Nephron progenitor cell (in vitro differentiated cells): ENCODE measurements at places on chromosomes 6 and 20.

- no peak for DNase-seq
These were observed 89.2 kb downstream of the ARID1B start for GRCh38 chr6:156866220-156867015.

- peak; percentile 65 for DNase-seq
These were observed 7.3 kb upstream of the YTHDF1 start for GRCh38 chr20:63223121-63223825.

DNA sequence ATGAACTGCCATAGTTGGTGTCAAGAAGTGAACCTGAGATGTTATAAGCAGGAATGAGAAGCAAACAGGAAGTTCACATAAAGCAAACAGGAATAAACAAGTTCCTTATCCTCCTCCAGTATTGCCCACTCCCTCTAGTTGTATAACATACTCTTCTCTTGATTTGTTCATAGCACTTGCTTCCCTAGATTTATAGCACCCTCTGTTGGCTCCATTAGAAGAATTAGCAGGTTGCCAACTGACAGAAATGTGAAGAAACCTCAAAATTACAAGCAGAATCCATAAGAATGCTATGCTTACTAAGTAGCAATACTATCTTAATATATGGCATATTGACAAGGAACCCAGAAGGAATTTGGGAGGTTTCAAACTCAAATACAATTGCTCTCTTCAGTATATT, 195.4 kb downstream of the TBX18 start:
- DNase-seq, result no peak

DNA sequence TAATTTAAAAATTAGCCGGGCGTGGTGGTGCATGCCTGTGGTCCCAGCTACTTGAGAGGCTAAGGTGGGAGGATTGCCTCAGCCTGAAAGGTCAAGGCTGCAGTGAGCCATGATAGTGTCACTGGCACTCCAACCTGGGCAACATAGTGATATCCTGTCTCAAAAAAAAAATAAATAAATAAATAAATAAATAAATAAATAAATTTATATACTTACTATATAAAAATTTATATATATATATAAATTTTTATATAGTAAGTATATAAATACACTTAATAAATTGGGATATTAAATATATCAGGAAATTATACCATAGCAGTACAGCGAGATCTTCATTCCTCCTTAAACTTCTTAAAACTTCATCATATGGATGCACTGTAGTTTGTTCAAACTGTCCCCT, 23.0 kb upstream of the IPCEF1 start:
- DNase-seq, result no peak

- DNase-seq, result peak; percentile 73
These were observed 1.3 kb downstream of the SOBP start for GRCh38 chr6:107491138-107491609.

DNA sequence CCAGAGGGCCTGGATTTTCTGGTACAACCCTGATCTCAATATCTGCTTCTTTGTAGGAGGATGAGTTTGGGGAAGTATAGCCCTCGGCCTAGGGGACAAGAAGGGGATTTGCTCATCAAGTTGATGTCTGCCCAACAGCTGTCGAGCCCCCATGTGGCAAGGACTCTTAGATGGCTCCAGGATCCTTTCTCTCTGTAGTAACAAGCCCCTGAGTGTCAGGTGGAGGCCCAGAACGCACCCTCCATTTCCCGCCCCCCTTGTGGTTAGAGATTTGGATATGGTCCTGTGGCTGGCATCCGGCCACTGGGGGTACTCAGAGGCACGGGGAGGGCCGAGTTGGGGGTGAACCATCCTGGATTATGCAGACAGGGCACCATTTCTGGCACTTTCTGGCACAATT, 50.1 kb downstream of the CTCFL start:
- DNase-seq, result no peak

GRCh38 chr6:19327241-19327640, 509.9 kb upstream of the ID4 start:
- DNase-seq, result no peak

DNA sequence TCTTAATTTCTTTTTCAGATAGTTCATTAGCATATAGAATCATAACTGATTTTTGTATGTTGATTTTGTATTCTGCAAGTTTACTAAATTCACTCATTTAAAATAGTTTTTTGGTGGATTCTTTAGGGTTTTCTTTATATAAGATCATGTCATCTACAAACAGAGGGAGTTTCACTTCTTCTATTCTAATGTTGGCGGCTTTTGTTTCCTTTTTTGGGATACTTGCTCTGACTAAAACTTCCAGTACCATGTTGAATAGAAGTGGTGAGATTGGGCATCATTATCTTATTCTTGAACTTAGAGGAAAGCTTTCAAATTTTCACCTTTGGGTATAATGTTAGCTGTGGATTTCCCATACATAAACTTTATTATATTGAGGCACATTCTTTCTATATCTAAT, 296.9 kb downstream of the BCKDHB start:
- DNase-seq, result no peak

GRCh38 chr20:57540890-57541580, 16.1 kb upstream of the CTCFL start:
- no peak for DNase-seq

DNA sequence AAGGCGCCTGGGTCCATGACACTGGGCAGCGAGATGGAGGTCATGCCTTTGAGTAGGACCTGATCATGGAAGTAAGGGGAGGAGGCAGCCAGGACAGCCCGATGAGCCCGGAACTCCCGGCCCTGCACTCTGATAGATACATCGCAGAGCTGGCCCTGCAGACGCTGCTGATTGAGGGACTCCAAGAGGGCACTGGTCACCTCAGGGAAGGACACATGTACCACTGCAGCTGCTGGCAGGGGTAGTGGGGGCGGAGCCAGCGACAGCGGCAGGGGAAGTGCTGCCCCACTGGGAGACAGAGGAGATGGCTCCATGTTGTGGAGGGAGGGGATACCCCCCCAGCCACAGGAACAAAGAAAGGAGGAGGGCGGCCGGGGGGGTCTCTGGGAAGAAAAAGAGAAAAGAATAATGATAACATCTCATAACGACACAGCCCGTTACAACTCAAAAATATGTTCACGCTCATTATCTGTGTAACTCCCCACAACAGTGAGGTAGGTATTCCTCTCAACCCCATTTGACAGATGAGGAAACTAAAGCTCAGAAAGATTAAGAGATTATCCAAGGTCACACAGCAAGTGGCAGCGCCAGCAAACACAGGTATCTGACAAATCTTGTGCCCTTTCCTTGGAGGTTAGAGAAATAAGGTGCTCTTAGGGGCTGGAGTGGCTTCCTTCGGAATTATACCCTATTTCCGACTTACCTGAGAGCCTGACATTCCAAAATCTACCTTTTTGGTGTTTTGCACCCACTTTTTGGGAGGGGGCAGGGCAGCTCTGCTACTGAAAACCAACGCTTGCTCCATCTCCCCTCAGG, 733 bp downstream of the ZBTB22 start:
- no peak for DNase-seq

DNA sequence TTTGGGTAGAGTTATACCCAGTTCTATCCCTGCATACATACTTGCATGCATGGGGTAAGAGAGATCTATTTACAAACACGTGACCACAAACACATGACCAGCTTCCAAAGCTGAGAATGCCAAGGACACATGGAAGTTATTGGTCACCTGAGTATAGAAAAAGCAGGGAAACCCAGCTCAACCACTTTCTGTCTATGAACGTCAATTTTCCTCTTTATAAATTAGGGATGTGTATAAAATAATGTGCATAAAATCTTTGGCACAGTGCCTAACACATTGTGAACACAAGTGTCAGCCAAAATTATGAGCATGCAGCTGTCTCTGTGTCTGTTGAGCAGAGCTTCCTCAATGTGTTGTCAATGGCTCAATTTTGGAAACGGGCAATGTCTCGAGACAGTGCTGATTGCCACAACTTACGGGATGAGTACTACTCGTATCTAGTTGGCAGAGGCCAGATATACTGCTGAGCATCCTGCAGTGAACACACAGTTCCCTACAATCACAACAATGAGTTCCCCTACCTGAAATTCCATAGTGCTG, 44.9 kb downstream of the TPD52L1 start:
- DNase-seq, result no peak

GRCh38 chr20:1325173-1326030, 3.5 kb downstream of the SDCBP2 start:
- DNase-seq, result peak; percentile 97

DNA sequence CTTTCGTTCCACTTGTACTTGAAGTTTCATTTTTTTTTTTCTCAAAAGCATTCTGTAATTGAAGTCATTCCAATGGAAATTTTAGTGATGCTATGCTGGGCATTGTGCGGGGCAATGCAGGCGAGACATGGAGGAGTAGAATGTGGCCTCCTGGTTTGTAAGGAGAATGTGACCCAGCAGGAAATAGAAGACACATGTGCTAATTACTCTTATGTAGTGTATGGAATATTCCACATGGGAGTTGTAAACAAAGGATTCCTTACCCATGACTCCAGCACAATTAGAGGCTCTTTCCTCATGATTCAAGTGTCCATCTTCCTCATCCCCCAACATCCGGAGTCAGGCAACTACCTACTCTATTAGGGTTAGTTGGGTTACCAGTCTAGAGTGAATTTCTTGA, 14.9 kb upstream of the RFPL4B start:
- DNase-seq, result no peak
